ENCODE measurements at places on chromosomes 1 and 21. TPM values are rescaled to one million over a fixed set of nuclear protein-coding genes. Genes with fewer than 3 reads are reported as not detected.

Gene KRTAP19-5
- not detected for total RNA-seq

Gene CD1B
- not detected for total RNA-seq

Gene DYRK3
- total RNA-seq, result 13.8 TPM

Gene MEX3A
- 2.8 TPM for total RNA-seq

Gene PLPPR4
- total RNA-seq, result not detected

Gene NOS1AP
- 0.67 TPM for total RNA-seq

Gene UMODL1
- not detected for total RNA-seq

Gene LYPD8
- not detected for total RNA-seq

Gene LCE1A
- not detected for total RNA-seq

Gene RAB3GAP2
- total RNA-seq, result 14.1 TPM

Gene ANGPTL3
- not detected for total RNA-seq

Gene NUDT4B
- total RNA-seq, result 0.43 TPM

Gene IL12RB2
- total RNA-seq, result not detected

Gene REN
- total RNA-seq, result not detected

Gene LCE1F
- total RNA-seq, result not detected

Gene KLHL20
- total RNA-seq, result 12.4 TPM

Gene SPRR2D
- not detected for total RNA-seq

Measured in A549 treated with DMSO at 1 μM for 4 hours (cell line).